ENCODE measurements at places on chromosomes 7 and 10.

GRCh38 chr7:40598915-40599314, 464.1 kb downstream of the SUGCT start:
- DNase-seq: no peak

- no peak for DNase-seq
Measured at GRCh38 chr10:18104223-18104872, 35.9 kb upstream of the CACNB2 start.

GRCh38 chr7:51026341-51026740, 243.6 kb upstream of the GRB10 start:
- no peak for DNase-seq

- no peak for DNase-seq
Measured at GRCh38 chr10:48769706-48770435, 85.2 kb downstream of the WDFY4 start.

DNA sequence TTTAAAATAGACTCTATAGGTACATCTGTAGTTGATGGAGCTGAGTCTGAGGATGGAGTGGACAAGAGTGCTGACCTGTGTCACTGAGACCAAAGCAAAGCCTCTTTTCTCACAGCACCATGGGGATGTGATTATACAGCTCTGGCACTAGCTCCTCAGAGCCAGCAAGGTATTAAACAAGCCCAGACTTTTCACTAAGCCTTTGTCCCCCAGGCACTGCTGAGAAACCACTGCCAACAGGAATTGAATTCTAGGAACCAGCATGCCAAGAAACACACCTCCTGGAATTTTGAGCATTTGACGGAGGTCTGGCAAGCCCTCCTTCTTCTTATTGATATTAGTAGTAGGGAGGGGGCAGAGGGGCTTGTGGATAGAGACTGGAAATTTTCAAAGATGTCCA, 147.0 kb downstream of the C1GALT1 start:
- DNase-seq: no peak
